ENCODE measurements at places on chromosomes 4 and X.

- peak; percentile 85 for DNase-seq
Observed at GRCh38 chr4:44157611-44158277, 290.9 kb downstream of the KCTD8 start.

- DNase-seq, result no peak
Observed at GRCh38 chr4:95507147-95507546, 41.6 kb downstream of the UNC5C start.

GRCh38 chrX:78619834-78620233 is 39.3 kb downstream of the RTL3 start:
- DNase-seq, result no peak

DNA sequence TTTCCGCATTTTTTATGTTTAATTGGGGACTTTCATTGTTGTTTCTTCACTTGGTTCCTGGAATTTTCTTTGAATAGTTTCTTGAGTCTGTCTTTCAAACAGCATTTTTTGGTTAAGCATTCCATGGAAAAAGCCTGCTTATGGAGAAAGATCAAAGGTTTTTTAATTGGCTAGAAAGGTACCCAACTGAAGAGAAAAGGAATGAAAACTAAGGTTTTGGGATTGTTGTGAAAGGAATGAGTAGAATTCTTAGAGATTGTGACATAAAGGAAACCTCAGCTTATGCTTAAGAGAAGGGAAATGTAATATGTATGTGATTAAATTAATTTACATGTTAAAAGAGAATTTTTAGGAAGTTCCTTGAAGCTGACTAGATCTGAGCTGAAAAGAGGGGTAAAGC is 82.8 kb downstream of the CCKAR start:
- no peak for DNase-seq

DNA sequence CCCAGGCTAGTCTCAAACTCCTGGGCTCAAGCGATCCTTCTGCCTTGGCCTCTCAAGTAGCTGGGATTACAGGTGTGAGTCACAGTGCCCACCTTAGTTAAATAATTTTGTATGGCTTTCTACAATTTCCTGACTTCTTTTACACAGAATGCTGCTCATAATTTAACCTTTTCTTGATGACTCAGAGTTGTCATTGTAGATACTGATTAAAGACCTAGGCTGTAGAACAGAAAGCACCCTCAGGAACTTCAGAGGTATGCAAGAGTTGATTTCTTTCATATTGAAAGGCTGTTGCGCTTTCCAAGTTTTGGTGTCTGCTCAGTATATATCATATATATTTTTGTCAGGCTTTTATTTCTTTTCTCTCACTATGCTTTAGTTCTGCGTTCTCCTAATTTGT is 21.1 kb upstream of the GPR34 start:
- DNase-seq, result no peak

- DNase-seq, result no peak
Observed at GRCh38 chrX:150627957-150628356, 59.5 kb downstream of the MTM1 start.

DNA sequence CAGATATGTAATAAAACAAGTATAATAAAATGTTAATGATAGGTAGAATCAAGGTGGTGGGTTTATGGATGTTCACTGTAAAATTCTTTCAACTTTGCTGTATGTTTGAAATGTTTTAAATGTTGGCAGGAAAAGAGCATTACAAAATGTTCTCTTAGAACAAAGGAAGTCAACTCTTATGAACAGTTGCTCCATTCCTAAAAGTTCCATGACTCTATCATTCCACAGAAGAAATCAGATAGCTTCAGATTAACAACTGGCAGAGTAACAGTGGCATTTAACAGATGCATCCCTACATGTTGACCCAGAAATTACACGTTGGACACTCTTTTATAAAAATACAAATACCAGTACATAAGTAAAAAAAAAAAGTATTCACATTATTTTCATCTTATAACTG is 2023.7 kb downstream of the ARAP2 start:
- no peak for DNase-seq

DNA sequence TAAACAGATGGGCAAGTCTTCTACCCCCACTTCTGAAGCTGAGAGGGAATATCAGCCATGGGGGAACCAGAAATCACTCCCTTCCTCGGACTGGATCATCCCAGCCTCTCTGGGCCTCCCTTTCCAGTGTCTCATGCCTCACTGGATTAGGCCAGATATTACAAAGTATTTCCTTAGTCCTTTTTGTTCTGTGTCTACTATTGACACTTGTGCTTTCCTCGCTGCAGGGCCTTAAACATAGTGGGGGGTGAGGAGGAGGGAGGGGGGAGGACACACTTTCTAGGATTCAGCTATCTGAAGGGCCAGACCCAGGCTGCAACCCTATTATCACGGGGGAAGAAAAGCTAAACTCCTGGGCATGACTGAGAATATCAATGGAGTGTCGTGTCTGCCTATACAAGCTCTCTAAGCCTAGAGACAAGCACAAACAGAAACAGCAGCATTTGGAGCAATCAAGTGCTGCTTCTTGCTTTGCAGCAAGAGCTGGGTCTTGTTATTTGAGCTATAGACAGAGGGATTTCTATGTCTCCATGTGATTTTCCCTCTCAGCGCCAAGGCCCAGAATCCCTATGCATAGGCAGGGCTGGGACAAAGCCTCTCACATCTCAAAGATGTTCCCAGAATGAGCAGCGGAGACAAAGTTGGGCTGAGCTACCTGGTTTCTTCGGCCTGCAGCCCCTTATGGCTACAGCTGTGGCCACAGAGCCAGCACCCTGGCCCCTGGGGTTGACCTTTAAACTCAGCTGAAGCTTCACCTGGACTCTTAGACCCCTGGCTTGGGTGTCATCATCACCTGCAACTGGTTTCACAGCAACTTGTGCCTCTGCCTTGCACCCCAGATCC is 20.2 kb downstream of the PJA1 start:
- DNase-seq, result no peak

DNA sequence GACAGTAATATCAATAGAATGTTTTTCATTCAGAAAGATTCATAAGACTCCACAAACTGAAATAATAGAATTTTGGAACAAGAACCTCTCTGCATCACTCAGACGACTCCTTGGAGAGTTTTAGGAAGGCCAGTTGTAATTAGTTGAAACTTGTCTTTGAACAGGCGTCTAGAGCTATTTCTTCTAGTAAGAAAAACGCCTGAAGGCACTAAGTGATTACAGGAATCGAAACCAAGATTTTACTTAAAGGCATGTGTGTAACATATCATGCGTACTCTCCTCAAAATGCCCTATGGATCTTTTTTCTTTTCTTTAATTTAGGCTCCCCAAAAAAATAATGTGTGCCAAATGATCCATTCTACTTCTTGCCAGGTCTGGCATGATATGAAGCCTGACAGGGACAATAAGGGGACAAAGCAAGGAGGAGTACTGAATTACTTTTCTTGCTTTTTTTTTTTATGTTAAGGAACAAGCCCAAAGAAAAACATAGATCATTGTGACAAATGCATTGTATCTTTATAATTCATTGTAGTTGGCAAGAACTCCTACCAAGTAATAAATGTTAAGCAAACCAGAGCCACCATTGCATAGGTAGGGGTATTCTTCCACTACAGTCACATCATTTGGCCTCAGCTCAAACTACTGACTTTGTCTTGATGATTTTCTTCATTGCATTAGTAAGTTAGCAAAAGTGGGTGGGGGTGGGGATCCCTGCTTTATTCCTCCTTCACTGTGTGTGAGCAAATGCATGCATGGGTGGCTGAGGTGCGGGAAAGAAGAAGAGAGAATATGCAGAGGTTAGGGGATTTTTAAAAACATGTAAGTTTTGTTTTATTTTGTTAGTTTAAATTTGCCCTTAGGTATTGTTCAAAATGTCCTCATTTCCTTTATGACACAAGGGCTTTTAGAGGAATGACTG is 79.9 kb upstream of the ATOH1 start:
- no peak for DNase-seq

DNA sequence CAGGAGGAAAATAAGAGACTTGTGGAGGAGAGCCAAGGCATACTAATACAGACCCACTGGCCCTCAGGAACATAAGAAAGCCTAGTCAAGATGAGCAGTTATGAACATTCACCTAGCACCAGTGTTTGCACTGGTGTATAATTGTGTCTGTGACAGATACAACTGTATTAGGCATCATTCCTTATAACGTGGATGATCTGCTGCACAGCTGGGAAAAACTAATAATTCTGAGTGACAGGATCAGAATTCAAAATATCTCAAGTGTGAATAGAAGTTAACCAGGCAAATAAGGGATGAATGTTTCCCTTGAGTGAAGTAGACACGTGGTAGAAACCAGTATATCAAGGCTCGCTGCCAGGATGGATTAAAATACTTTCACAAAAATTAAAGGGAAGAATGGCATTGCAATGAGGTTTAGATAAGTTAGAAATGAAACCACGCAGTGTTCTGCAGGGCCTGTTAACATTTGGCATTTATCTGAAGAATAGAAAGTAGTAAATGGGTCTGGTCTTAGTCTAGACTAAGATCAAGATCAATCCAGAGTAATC is 325.9 kb downstream of the EPHA5 start:
- peak; percentile 18 for DNase-seq

GRCh38 chr4:164536814-164537213 is 217.1 kb upstream of the SMIM31 start:
- no peak for DNase-seq

DNA sequence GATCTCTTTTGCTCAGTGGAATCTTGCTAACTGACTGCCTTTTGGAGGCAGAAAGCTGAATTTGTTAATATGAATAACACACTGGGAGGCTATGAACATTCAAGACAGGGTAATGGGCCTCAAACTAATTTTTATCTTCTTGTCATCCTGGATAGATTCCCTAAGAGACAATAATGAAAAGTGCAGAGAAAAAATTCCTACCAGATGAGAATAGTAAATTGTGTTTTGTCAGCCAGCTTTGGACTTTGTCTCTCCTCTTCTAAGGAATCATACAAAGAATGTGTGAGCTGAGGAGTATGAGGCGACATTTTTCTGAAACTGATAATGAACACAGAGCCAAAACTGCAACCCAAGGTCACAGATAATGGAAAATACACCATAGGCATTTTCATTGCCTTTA is 649.3 kb downstream of the IQCM start:
- DNase-seq, result no peak

GRCh38 chr4:71189471-71189870 is 149.3 kb upstream of the SLC4A4 start:
- DNase-seq, result peak; percentile 80

DNA sequence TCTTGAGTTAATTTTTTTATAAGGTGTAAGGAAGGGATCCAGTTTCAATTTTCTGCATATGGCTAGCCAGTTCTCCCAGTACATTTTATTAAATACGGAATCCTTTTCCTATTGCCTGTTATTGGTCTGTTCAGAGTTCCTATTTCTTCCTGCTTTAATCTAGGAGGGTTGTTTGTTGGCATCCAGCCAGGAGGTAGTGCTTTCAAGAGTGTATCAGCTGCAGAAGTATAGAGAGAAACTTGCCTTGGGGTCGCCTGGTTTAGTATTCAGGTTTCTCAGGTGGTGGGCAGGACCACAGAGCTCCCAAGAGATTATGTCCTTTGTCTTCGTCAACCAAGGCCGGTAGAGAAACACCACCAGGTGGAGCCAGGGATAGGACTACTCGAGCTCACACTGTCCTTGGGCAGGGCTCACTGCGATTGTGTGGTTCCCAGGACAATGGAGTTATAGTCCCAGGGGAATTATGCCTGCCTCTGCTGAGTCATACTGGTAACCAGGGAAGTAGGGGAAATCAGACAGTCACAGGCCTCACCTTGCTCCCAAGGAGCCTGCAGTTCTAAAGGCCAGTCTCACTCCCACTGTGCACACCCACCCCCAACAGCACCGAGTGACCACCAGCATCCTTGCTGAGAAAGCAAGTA is 168.1 kb downstream of the VSIG4 start:
- no peak for DNase-seq

GRCh38 chr4:181508601-181509000 is 734.6 kb upstream of the TENM3 start:
- DNase-seq, result no peak

GRCh38 chr4:61866378-61867030 is 666.4 kb downstream of the ADGRL3 start:
- no peak for DNase-seq

DNA sequence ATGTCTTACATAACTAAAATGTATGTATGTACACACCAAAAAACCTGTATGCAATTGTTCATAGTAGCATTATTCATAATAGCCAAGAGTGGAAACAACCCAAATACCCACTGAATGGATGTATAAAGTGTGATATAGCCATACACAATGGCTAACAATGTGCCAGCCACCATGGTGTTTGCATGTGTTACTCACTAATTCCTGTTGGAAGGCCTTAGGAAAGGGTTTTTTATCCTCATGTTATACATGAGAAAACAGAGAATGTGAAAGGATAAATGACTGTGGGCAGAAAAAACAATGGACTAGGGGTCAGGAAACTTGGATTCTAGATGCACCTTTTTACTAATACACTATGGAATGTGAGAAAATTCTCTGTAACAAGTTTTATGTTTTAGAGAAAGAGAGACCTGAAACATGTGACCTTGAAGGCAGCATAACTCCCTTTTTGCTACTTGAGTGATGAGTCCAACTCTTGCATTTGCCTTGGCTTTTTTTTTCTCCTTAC is 55.7 kb downstream of the TIGD2 start:
- no peak for DNase-seq

- no peak for DNase-seq
Observed at GRCh38 chrX:35829501-35829900, 31.4 kb downstream of the MAGEB16 start.

- DNase-seq, result no peak
Observed at GRCh38 chr4:4854649-4855295, 4.7 kb upstream of the MSX1 start.

GRCh38 chrX:69138118-69138390 is 27.2 kb downstream of the PJA1 start:
- DNase-seq, result no peak

- peak; percentile 7 for DNase-seq
Observed at GRCh38 chr4:74503580-74503979, 58.6 kb downstream of the AREG start.

- no peak for DNase-seq
Observed at GRCh38 chr4:17704020-17704650, 77.3 kb downstream of the FAM184B start.

DNA sequence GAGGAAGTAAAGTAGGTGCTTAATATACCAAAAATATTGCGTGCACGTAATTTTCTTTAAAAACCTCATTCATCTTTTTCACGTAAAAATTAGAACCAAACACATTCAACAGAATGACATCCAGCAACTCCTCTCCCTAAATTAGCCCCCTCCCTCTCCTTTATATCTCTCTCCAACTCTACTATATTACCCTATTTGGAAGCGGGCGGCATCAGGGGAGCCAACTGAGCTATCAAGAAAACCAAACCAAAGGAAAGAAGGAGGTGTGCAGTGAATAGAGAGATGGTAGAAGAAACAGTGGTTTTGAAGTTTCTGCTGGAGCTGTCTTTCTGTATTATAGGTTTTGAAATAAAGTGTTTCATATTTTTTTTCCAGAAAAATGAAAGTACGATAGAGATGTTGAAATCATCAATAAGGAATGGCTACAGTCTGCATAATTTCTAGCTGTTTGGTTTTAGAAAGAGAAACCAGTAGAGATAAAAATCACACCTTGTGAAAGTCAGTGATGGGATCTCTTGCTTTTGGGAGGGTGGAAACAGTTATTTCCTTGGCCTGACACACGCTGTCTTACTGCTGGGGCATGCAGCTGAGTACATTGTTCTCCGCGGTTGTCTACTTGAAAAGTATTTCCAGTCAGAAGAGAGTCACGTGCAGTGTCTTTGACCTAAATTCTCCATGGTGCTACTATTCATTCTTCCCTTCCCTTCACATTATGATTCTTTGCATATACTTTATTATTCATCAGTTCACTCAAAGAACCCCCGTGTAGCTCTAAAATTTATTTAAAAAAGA is 94.1 kb upstream of the WDR17 start:
- no peak for DNase-seq
